Inflammatory macrophage treated with lipopolysaccharide for 4 hours (primary cell): ENCODE measurements at places on chromosomes 5 and 9.

GRCh38 chr9:131715906-131716305 lies 24.0 kb downstream of the RAPGEF1 start:
- DNase-seq: no peak

DNA sequence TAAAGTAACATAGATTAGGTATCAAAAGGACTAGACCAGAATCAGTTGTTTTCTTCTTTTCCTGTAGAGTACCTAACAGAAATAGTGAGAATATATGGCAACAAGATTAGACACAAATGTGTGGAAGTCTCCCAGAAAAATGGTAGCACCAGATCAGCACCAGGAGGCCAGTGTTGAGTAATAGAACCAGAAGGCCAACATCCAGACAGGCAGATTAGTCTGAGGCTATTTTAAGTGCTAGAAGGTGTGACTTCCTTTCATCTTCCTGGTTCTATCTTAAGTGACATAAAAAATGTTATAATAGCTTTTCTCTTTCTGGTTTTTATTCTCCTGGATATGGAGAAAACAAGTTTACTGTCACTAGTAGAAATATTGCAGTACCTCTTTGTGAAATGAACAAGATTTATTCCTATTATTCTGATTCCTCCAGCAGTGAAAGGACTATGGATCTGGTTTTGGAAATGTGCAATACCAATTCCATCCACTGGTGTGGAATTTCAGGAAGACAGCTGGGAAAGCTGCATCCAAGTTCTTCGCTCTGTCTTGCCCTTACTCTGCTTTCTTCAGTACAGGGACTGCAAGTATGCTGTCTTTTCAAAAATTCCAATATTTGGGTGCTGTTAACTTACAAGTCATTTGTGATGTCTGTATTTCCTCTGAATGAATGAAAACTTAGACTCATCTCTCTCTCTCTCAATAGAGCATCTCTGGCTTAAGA lies 39.1 kb downstream of the SHLD3 start:
- DNase-seq: no peak

DNA sequence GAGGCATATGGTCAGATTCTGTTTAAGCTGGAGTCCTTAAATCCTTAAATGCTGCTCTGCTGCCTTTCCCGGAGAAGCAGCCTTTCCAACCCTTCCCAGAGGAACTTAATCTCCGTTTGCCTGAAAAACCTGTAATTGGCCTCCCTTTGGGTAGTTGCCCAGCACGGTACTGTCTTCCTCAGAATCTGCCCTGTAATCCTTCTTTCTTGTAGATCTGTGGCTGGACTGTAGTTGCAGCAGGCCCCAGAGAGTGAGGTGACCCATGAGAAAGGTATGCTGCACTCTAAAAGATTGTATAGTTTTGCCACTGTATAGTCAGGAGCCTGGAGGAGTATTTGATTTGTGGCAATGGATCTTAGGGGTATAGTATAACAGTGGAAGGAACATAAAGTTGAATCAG lies 11.7 kb downstream of the SPIN1 start:
- no peak for DNase-seq

GRCh38 chr9:89246840-89247239 lies 64.2 kb upstream of the CKS2 start:
- no peak for DNase-seq

DNA sequence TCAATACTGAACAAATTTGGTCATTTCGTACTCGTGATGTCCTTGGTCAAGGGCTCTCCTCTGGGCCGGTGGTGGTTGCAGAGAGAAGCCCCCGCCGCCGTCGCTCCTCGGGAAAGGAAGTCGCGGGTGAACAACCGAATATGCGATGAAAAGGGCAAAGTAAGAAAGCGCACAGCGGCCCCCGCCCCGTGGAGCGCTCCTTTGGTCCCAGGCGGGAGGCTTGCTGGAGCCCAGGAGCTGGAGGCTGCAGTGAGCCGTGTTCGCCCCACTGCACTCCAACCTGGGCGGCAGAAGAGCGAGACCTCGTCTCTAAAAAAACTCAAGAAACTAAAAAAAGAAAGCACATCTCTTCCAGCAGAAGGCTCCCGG lies 108.4 kb upstream of the LARP1 start:
- DNase-seq: no peak
